ENCODE measurements at places on chromosomes 2 and 18.

DNA sequence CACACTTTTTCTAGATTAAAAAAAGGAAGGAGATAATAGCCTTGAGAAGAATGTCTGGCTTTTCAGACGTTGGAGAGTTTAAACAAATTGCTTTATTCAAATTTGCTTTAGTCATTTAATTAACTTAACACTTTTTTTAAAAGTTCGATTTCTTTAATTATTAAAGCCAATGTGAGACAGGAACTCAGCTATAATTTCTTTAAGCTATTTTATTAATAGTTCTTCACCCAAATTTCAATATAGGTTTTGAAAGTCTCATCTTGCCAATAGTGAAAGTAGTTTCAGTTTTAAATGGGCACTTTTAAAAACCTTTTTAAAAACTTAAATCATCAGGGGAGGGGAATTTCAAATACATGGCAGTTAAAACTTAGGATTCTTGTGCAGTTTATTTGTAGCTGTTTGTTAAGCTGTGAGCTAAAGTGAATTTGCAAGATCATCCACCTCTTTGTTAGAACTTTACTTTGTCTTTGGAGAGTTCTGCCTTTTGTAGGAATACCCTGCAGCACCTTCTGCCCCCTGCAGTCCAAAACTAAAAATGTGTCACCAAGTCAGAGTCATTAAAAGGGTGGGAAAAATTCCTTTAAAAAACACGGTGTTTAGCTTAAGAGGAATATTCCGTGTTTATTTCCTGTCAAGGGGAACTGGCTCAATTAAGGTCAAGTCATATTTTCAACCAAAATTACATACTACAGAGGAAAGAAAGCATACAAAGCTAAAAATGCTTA is 4.6 kb downstream of the TGIF1 start:
- peak; percentile 34 for DNase-seq

GRCh38 chr2:175293776-175294175 is 112.3 kb upstream of the ATP5MC3 start:
- DNase-seq, result no peak

- DNase-seq, result no peak
Observed at GRCh38 chr2:163182764-163183354, 344.3 kb upstream of the KCNH7 start.

DNA sequence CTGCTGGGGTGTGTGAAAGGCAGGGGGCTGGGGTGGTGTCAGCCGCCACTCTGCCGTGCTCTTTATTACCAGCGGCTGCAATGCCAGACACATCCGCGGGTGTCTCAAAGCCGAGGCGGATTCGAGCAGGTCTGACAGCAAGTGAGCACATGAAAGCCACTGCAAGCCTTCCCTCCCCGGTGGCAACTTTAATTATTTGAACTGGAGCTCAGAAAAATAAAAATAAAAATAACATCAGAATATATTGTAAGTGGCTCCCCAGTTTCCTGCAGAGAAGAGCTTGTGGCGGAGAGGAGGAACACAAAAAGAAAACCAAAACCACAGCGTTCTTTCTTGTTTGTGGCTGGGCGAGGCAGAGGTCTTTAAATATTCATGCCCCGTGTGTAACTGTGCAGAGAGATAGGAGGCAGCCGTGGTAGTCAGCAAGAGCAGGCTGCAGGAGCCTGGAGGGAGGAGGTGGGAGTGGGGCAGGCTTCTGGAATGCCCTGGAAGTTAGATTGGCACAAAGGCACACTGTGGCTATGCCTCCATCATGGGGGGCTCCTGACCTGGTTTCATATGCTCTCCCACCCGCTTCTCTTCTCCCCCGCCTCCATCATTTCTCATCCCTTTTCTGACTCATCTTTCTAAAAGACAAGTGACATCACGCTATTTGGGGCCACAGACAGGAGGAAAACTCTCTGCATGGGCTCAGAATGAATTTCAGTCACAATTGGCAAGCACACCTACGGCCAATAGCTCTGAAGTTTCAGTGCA is 199.8 kb downstream of the CLIP4 start:
- DNase-seq, result peak; percentile 60

DNA sequence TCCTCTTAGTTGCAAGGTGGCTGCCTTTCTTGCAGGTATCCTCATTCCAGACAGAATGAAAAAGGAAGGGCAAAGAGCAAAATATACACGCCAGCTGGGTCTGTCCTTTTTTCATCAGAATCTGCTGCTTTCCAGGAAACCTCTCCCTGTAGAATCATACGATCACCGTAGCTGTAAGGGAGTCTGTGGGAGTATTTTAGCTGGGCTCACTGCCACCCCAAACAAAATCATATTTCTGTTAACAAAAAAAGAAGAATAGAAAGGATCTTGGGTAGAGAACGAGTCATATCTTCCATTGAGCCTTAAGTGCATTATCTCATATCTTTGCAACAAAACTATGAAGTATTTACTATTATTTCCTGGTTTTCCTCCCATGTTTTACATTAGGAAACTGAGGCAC is 15.0 kb upstream of the TANC1 start:
- DNase-seq, result no peak

- no peak for DNase-seq
Observed at GRCh38 chr2:177283906-177284305, 19.4 kb upstream of the NFE2L2 start.

- no peak for DNase-seq
Observed at GRCh38 chr2:54482715-54483114, 26.6 kb downstream of the SPTBN1 start.

- DNase-seq, result no peak
Observed at GRCh38 chr2:10591207-10591606, 98.6 kb downstream of the NOL10 start.

- DNase-seq, result no peak
Observed at GRCh38 chr2:100359576-100359975, 37.3 kb upstream of the LONRF2 start.

- DNase-seq, result no peak
Observed at GRCh38 chr2:230423851-230424458, 8.0 kb downstream of the SP100 start.

DNA sequence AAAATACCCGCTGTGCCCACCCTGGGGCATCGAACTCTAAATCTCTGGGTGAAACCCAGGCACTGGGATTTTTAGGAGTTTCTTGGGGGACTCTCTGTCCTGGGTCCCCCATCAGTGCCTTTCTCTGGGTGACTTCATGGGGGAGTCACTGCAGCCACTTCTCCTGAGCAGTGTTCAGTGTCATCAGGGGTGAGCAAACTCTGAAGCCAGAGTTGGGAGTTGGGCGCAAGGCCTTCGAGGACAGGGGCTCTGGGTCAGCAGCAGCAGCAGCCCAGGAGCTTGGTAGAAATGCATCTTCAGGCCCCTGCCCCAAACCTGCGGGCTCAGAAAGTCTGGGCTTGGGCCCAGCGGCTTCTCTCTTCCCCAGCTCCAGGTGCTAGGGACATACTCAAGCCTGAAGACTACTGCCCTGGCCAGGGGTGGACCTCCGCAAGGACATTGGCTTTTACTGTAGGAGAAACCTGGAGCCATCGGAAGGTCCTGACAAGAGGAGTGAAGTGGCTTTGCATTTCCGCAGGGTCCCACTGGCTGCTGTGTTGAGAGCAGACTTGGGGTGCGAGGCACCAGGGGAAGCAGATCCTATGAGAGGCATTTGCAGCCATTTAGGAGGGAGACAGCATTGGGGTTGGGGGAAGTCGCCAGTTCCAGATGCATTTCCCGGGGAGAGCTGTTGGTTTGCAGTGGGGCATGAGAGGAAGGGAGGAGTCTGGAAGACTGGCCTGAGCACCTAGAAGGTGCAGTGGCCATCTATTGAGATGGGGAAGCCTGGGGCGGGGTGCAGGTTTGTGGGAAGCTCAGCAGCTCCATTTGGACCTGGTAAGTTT is 51.5 kb upstream of the FAHD2A start:
- no peak for DNase-seq

DNA sequence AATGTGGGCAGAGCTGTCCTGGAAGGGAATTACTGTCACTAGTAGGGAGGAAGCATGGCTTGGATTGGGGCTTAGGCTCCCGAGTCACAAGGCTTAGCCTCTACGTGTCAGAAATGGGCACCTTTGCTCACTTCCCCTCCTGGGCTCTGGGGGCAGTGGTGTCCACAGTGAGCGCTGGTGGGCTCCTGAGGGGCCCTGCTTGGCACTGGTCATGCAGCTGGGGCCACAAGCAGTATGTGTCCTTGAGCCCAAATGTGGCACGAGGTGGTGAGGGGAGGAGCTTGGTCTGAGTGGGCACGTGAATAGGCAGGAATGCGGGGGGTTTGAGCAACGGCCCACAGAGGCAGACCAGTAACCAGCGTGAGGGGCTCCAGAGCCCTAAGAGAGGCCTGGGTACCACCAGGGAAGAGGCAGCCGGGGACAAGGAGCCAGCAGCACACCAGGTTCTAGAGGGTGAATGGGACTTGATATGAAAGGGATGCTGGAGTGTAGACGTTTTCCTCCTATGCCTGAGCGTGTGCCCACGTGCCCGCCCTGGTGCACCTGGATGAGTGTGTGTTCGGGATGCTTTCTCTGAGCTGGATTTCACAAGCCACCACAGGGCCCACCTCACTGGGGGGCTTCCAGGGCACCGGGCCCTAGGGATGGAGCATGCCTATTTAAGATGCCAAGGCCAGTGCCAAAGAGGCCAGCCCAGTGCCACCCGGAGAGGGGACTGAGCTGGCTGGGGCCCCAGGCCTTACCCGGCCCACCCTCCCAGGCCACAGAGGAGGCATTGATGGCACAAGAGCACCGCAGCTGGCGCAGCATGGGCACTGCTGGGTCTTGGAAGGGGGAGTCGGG is 22.8 kb upstream of the PTMA start:
- no peak for DNase-seq

DNA sequence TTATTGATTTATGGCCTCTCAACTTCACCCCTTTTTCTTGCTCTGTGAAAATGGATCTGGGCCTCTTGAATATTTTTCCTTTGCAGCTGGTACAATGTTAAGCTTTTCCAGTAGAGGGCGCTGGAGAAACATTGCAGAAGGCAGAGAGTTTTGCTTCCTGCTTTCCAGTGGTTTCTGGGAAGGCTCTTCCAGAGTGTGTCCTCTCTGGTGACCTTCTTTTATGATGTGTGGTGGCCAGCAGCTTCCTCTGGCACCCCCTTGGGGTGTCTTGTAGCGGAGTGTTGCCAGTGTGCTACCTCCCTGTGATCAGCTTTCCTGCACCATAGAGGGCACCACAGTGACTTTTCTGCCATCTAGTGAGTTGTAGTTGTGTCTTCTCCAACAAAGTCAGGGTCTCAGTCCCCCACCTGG is 25.4 kb upstream of the MGAT5 start:
- DNase-seq, result no peak

DNA sequence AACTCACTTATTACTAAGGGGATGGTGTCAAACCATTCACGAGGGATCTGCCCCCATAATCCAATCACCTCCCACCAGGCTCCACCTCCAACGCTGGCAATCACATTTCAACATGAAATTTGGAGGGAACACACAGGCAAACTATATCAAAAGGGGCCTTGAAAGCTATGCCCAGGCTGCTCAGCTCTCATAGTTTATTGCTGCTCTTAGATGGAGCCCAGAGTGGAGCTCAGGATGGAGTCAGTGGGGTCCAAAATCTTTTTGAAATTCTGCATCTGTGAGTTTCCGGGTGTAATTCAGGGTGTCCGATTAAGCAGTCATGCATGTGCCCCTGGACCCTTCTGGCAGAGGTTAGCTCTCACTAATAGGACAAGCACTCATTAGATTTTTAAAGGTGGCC is 24.3 kb downstream of the RHOB start:
- DNase-seq, result no peak

DNA sequence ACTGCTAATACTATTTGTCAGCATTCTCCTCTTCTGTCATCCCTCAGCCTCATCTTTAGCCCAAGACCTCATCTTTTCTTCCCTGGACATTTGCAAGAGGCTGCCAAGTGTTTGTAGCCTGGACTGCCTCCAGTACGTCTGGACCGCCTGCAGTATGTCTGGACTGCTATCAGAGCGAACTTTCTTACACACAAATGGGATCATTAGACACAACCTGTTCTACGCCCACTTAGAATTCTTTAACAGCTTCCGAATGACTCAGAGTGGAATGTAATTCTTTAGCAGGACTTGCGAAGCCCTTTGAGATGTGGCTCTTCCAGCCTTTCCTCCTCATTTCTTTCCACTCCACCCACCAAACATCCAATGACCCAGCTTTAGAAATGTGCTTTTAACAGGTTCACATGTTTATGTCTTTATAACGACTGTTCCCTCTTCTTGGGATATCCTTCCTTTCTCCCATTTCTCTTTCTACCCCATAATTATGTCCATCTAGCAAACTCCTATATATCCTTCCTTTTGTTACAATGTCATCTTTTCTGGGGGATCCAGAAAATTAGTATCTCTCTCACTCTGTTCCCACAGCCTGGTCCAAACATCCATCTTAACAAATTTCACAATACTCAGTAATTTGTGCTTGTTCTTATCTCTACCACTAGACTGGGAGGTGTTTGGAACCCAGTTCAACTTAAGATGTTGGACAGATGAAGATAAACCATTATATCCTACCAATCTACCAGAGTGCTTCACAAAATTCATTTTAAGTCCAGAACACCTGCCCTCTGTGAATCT is 171.3 kb upstream of the PGAP1 start:
- DNase-seq, result no peak

- no peak for DNase-seq
Observed at GRCh38 chr2:57894381-57894780, 152.2 kb upstream of the VRK2 start.

All from stimulated activated CD4-positive, alpha-beta T cell treated with anti-CD3 and anti-CD28 coated beads, Interleukin-4, amount 100 ng/mL, for 24 hours (primary cell).